ENCODE measurements at places on chromosomes 4 and X.

GRCh38 chr4:68259191-68259590 is 13.7 kb upstream of the TMPRSS11B start:
- DNase-seq = no peak

GRCh38 chrX:23936180-23936579 is 28.4 kb downstream of the CXorf58 start:
- DNase-seq = no peak

DNA sequence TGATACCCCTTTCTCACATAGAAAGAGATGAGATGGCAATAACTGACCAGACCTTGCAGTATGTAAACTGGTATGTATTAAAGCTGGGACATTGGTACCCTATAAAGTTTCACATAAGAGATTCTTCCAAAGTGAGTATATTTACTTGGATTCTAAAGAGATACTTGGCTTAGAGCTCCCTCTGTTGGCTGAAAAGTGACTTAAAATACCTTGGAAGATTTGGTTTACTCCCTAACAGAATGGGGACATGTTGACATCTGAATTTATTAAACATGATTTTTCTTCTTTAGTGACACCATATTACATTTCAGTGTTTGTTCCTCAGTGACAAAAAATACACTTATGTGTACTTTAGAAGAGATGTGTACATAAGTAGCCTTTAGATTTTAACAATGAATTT is 47.9 kb upstream of the RGN start:
- DNase-seq = peak; percentile 86

DNA sequence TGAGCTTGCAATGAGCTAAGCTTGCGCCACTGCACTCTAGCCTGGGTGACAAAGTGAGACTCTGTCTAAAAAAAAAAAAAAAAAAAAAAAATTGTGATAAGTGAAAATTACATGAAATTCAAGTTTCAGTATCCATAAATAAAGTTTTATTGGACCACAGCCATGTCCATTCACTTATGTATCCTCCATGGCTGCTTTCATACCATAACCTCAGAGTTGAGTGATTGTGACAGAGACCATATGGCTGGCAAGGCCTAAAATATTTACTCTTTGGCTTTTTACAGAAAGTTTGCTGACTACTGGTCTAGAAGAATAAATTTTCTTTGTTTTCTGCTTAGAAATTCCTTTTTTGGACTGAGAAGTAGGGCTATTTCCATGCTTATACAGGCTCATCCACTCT is 11.8 kb upstream of the SHISA3 start:
- DNase-seq = no peak

- DNase-seq = peak; percentile 91
Observed at GRCh38 chr4:25439918-25440477, 62.9 kb downstream of the ANAPC4 start.

DNA sequence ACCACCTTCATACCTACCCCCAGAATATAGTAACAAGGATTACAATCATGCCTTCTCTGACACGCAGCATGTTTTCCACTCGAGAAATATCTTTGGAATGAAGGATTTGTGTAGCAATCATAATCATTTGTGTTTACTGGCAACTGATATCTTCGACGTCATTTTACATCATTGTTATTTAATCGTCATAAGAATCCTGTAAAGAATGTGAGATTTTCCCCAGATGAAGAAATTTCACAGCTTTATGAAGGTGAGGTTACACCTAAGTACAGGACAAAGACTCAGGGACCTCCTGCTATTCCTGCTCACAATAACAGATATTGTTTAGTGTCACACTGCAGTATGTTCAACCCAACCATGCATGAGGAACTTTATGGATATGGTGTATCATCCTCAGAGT is 198.2 kb upstream of the LDB2 start:
- DNase-seq = no peak

DNA sequence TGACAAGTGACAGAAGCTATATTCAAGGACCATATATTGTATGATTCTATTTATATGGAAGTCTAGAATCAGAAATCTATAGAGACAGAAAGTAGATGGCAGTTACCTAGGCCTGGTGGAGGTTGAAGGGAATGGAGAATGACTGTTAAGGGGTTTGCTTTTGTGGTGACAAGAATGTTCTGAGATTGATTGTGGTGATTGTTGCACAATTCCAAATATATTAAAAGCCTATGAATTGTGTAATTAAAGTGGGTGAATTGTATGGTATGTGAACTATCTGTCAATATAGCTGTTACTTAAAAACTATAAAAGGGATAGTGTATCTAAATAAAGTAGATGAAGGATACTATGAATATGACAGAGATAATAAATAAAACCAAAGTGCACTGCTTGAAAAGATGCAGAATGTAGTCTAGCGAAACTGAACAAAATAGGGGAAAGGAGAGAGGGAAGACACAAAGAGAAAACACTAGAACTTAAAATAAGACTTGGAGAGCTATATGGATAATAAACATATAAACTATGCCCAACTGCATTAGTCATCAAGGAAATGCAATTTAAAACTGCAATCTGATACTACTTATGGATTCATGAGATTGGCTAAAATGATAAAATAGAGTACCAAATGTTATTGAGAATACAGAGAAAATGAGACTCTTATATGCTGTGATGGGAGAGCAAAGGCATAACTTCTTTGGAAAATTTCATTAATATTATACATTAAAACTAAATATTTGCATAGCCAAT is 82.1 kb upstream of the BANK1 start:
- DNase-seq = no peak

DNA sequence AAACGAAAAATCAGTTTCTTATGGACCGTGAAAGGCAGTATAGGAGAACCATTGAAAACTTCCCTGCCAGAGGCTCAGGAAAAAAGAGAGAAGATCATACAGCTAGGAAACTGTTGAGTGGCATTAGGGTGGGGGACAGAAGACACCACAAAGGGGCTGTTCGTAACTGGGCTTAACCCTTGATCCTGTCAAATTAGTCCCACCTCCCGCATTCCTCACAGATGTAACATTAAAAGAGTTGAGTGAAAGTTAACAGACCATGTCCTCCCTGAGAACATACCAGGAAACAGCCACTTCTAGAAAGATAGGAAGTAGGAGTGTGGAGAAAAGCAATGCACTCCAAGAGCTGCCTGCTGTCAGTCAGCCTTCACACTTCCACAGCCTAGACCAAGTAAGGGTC is 8.7 kb downstream of the SHROOM4 start:
- no peak for DNase-seq
